ENCODE measurements at places on chromosomes 1 and 21.

GRCh38 chr1:45348020-45348419, 7.8 kb upstream of the MUTYH start:
- DNase-seq = no peak

DNA sequence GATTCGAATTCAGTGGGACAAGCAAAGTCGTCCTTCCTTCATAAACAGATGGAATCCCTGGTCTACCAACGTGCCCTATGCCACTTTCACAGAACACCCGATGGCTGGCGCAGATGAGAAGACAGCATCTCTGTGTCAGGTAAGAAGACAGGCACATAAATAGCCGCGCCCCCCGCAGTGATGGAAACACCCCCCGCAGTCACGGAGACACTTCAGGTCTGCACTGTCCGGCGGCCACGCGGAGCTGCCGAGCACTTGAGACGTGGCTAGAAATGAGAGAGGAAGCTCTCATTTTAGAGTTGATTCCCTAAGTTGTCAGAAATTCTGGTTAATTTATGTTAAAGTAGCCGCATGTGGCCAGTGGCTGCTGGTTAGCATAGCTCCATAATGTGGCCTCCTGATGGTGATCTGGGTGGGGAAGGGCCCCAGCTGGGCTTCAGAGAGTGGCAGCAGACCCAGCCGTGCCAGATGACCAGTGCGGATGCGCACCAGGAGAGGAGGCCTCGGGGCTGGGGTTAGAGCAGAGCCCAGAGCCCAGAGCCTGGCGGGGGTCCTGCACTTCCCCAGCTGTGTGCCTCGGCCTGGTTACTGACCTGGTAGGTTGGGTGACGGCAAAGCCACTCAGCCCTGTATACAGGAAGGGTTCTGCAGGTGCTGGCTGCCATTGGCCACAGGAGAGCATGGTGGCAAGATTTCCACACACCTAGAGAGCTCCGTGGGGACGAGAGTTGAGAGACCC, 2.9 kb downstream of the TPRG1L start:
- DNase-seq = no peak

GRCh38 chr1:10909697-10910680, 102.5 kb upstream of the TARDBP start:
- DNase-seq = peak; percentile 78

DNA sequence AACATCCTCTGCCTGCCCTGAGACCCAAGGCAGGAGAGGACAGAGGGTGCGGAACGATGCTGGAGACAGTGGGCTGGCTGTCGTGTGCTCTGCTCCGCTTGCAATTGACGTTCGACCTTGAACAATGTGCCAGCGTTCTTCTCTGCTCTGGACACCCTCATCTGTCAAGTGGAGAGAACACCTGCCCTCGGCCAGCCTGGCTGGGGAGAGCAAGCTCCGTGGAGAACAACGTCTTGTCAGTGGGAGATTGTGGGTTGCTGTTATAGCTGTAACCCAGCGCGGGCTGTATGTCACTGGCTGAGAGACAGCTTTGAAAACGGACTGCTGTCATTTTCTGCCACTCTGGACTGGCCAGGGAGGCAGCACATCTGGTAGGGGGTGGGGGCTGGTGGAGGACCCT, 14.7 kb downstream of the KIAA1614 start:
- DNase-seq = no peak

DNA sequence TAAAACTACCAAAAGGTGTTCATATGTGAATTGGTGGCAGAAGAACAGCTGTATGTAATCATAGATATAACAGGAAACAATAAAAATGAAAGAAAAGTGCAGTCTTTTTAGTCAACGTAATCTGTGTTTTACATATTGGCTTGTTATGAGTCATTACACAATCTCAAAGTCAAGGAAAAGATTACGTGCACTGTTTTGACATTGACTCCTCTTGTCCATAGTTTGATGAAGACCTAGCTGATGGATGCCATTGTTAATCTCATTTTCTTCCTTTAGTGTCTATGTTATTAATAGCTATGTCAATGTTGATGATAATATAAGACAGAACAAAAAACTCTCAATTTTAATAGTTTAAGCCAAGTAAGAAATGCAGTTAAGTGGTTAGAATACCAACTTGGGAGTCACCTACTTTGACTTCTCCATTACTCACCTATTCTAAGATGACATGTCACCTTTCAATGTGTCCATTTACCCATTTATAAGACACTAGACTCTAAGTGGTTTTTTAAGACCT, 84.5 kb upstream of the SAMSN1 start:
- no peak for DNase-seq

DNA sequence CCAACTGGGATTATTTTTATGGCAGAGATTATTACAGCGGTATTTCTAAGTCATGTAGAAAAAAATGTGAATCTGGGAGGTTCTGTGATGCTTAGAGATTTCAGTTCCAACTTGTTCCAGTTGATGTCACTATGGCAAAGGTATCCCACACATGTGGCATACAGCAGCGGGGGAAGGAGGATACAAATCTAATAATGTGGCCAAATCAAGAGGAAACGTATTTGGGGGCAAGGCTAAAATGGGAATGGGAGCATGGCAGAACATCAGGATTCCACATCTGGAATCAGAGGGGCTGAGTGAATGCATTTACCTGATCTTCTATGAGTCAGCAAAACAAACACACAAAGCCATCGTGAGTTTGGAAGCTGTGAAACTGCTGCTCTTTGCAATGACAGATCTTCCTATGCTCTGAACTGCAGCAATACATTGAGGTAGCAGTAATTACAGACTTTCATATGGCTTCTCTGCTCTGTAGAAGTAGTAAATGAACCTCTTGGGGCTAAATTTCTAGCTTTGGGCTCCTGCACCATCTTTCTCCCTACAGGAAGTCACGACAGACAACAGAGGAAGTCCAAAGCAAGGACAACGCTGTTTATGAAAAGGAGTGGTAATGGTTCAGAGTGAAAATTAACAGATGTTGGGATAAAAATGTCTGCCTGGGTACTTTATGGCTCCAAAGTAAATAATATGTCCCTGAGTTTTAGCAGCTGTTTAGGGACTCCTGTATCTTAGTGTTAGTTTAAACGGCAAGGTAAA, 55.5 kb downstream of the GABPA start:
- DNase-seq = no peak

DNA sequence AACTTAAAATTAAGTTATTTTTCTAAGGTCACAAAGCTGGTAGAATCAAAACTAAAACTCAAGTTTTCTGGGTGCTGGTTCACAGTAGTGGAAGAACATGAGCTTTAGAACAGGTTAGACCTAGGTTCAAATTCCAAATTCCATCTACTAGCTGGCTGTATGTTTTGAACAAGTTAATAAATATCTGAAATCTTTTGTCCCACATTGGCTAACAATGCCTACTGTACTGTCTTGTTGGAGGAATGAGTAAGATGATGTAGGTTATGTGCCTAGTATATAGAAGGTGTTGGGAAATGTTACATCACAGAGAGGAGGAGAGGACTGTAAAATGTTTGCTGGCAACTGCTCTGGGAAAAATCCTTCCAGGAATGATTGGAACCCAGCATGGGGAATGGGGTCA, 14.0 kb upstream of the CD247 start:
- DNase-seq = no peak

DNA sequence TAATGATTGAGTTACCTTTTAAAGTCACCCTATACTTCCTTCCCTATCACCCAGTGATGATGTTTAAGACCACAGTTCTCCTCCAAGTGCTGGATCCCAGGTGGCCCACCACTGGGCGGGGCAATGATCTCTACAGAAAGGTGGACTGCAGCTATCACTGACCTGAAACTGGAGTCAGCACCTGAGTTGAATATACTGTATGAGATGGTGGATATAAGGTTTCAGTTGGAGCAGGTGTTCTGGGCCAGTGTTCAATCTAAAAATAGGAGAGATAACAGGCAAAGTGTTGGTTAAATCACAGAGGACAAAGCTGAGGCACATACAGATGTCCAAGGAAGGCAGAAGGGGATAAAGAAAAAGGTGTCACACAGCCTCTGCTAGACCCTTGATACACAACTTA, 96.6 kb downstream of the SIPA1L2 start:
- DNase-seq = no peak

GRCh38 chr1:183638649-183639387, 3.2 kb upstream of the ARPC5 start:
- no peak for DNase-seq

GRCh38 chr1:228555074-228555994, 68.2 kb downstream of the RNF187 start:
- DNase-seq = no peak

DNA sequence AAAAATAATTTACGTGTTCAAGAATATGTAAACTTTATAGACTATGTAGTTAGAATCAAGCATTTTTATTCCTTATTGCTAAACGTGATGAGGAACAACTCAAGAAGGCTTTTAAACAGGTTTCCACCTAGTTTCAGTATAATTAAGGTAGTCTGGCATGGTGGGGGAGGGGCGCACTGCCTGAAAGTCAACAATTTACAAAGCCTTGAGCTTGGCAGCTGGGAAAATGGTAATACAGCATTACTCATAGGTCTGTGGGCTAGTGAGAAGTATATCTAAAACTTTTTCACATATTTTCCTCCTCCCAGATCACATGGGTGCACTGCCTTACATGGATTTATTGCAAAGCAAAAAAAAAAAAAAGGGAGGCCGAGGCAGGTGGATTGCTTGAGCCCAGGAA, 75.2 kb downstream of the EVI5 start:
- DNase-seq = no peak

GRCh38 chr1:101262630-101263348, 26.0 kb downstream of the S1PR1 start:
- DNase-seq = no peak

DNA sequence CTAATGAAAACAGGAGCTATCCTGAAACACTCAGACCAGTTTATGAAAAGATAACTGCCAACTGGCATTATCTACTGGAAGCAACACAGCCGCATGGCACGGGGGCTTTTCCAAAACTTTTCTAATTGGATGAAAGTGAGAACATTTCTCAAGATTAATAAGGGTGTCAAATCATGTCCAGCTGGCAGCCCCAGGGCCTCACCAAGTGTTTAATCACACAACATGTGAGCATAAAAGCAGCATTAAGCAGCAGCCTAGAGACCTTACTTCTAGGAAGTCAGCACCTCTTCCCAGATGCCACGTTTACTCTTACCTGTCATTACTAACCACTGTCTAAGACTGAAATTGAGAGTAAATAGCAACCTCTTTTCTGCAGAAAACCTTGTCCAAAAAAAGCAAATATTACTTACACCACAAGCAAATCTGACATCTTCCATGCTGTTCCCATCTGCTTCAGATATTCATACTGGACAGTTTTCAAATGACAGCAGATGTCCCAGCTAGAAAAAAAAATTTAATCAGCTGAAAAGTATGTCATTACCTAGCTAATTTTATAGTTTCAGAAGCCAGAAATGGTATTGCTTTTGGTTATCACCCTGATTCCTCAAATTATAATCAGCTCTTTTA, 341.5 kb upstream of the ZP4 start:
- no peak for DNase-seq

DNA sequence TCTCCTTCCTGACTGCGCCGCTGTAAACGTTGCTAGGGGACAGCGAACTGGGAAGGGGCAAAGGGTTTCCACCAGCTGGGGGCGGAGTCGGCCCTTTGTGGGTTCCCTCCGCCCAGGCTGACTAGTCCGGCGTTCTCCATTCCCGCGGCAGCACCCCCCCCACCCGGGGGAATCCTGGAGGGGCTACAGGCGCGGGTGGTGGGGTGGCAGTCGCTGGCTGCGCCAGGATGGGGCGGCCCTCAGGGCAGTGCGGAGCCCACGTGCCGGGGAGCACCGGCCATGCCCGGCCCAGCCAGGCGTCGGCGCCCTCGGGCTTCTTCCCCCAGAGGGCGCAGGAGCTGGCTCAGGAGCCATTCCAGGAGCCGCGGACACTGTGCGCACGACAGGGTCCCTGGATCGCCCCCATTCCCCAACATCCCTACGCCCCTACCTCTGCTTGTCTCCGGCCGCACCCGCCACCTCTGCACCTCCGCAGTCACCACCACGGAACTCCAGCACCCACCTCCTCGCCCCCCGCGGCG, 476 bp downstream of the BATF3 start:
- DNase-seq = peak; percentile 65

GRCh38 chr1:21525340-21525717, 16.1 kb downstream of the ALPL start:
- no peak for DNase-seq

DNA sequence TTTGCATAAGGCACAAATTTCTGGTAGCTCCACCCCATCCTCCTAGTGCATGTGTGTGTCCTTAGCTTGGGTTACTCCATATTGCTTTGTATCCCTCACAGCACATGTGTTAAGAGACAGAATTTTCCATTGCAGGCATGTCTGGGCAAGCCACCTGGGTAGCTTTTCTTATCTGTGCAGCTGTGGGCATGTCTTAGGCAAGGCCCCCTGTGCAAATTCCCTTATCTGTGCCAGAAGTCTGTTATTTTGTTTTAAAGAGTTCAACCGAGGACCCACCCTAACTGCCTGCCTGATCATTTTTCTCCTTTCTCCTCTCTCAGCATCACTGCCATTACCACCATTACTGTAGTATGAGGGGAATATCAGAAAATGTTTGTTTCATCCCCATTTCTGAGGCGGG, 131.9 kb downstream of the CYYR1 start:
- DNase-seq = no peak

DNA sequence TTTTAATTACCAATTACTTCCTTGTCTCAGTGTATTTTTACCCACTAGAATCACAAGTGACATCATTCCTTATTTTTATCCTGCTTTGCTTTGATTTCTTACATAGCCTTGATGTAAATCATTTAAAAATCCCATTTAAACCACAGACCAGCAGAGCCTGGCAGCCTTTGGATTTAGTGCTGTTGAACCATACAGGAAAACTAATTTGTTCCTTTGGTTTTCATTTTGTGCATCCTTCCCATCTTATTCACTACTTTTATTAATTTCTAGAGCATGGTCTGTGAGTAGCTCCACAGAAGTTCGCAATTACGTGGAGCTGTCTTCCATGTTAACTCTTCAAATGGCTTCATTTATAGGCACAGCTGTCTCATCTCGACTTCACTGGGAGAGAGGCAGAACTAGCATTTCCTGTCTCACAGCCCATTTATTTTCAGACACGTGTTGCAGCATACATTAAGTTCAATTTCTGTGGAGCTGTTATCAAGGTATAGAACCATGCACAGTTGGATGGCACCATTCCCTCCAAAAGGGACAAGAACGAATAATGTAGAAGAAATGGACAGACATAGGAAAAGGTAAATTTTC, 235.3 kb downstream of the MRPL39 start:
- DNase-seq = no peak

DNA sequence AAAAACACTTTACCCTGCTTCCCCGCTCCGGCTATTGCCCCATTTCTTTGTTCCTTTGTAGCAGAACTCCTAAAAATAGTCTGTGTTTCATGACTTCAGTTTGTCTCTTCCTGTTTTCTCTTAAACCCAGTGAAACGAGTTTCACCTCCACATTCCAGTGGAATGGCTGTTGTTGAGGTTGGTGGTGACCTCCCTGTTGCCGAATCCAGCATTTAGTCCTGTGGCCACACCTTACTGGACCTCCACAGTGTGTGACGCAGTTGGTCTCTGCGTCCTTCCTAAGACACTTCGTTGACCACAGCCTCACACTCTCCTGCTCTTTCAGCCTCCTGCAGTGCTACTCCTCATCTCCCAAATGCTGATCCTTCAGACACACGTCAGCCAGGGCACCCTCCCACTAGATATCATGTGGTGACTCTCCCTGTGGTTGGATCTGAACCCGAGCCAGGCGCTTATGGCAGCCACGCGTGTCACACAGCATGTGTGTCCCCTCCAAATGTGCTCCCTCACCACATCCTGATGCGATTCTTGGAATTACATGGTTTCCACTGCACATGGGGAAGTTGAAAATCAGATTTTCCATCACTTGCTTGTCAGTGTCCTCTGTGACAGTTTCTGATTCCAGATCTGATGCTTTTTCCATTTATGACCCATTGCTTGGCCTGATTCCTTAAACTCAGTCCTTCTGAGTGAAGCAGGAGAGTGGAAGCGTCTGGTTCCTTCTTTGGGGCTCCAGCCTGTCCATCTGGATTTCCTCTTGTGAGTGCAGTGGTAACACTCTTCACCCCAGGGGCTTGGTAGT, 99.1 kb upstream of the ARTN start:
- DNase-seq = no peak
